ENCODE measurements at places on chromosomes 7 and 10.

DNA sequence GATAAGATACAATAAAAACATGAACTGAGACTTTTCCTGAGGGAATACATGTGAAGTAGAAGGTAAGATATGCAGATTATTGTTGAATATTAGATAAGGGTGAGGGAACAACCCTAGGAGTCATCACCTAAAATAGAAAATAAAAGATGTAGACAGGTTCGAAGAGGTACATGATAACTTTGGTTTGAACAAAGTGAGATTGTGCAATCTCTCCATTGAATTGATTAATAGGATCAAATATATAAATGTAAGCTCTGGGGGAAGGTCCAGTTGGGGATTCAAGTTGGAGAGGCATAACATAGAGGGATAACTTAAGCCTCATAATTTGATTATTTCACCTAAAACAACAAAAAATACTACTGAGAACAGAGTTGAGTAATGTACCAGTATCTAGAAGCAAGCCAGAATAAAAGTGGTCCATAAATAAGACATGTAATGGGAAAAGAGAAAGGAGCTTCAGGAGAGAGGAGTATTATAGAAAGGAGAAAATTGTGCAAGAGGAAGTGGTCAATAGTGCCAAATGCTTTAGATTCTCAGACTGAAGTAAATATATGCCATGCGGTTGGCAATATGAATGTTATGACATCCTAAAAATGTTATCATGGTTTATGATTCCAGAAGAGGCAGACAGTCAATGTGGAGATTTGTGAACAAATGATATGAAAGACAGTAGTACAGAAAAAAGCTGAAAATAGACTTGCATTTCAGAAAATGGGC is 282.3 kb upstream of the CHRM2 start:
- no peak for DNase-seq

DNA sequence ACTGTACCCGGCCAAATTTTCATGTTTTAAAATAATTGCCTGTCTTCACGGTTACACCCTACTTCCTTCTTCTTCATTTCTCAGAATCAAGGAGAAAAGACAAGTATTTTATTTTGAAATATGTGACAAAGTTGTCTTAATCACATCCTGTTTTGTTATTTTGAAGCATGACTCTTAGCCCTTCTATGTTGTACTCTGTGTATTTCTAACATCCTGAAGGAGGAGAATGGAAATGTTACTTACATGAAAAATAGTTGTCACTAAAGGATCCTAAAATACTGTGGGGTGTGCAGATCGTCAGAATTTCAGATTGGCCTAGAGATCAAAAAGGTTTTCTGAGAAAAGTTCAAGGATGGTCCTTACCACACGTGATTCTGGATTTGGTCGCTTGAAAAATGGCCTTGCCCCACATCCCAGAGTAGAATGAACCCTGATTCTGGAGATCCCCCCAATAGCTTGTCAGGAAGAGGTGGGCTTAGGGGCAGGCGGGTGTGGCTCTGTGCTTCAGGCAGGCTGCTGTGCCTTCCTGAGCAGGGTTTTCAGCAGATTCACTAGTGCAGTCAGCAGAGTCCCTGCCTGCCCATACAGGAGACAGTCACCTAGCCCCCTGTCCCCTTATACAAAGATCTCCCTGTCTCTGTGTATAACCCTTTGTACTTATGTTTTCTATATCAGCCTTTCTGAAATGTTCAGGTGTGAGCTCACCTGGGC is 8.6 kb downstream of the UPP1 start:
- DNase-seq = no peak

GRCh38 chr7:1466524-1467271 is 7.4 kb upstream of the MICALL2 start:
- peak; percentile 69 for DNase-seq

GRCh38 chr10:95248989-95249388 is 41.8 kb downstream of the PDLIM1 start:
- DNase-seq = no peak

- DNase-seq = no peak
These were observed 42.7 kb downstream of the GNAT3 start for GRCh38 chr7:80468931-80469714.

All from left lobe of liver (tissue), 2 donors.